T-helper 1 cell treated with Interleukin-12 subunit alpha and Interleukin-12 subunit beta and Interleukin-4 antibody, amounts not matched to agents 30 ng/mL and 1 ng/mL, for 36 hours (primary cell): ENCODE measurements at places on chromosomes 6 and 20. TPM values are rescaled to one million over a fixed set of nuclear protein-coding genes. Genes with fewer than 3 reads are reported as not detected.

The ADNP gene
- 75.3 and 79.3 TPM in 2 replicates for total RNA-seq

The CLIC5 gene
- total RNA-seq = 4.3 and 4.4 TPM in 2 replicates

The TBXT gene
- total RNA-seq = not detected in 2 replicates

The RIPPLY2 gene
- not detected in 2 replicates for total RNA-seq

The C20orf202 gene
- total RNA-seq = not detected in 2 replicates

The CASS4 gene
- 10.2 and 11.5 TPM in 2 replicates for total RNA-seq

The PTCRA gene
- not detected in 2 replicates for total RNA-seq

The MCHR2 gene
- total RNA-seq = not detected in 2 replicates

The GMPR gene
- total RNA-seq = 0.49 and 0.63 TPM in 2 replicates

The FAM217A gene
- not detected in 2 replicates for total RNA-seq

The OR2H2 gene
- not detected in 2 replicates for total RNA-seq

The ALDH8A1 gene
- 2.8 and 4.5 TPM in 2 replicates for total RNA-seq

The OPRM1 gene
- total RNA-seq = not detected in 2 replicates

The TRIM15 gene
- total RNA-seq = 0.76 and 0.78 TPM in 2 replicates

The KIAA1586 gene
- total RNA-seq = 14.9 and 15.6 TPM in 2 replicates

The RCAN2 gene
- 6.4 and 6.6 TPM in 2 replicates for total RNA-seq

The RAET1G gene
- not detected in 2 replicates for total RNA-seq

The ADGRF5 gene
- total RNA-seq = not detected in 2 replicates

The NDRG3 gene
- 26.5 and 27.2 TPM in 2 replicates for total RNA-seq

The SLC17A9 gene
- 2.5 and 3.2 TPM in 2 replicates for total RNA-seq

The PRR18 gene
- total RNA-seq = not detected in 2 replicates

The CCM2L gene
- not detected in 2 replicates for total RNA-seq

The RFX6 gene
- not detected in 2 replicates for total RNA-seq

The RBM24 gene
- total RNA-seq = not detected in 2 replicates

The TP53TG5 gene
- total RNA-seq = not detected in 2 replicates

The PLEKHG1 gene
- 0.54 and 1.2 TPM in 2 replicates for total RNA-seq

The CRIP3 gene
- total RNA-seq = 0.27 TPM in 1 of 2 replicates, not detected in the other

The AVP gene
- total RNA-seq = not detected in 2 replicates

The GSS gene
- total RNA-seq = 58.7 and 59.9 TPM in 2 replicates

The RBL1 gene
- total RNA-seq = 50.0 and 51.4 TPM in 2 replicates

The SLCO4A1 gene
- total RNA-seq = 41.0 and 41.6 TPM in 2 replicates
